ENCODE measurements at places on chromosomes 1 and 21.

- no peak for DNase-seq
Measured at GRCh38 chr1:108850929-108851328, 6.0 kb downstream of the AKNAD1 start.

DNA sequence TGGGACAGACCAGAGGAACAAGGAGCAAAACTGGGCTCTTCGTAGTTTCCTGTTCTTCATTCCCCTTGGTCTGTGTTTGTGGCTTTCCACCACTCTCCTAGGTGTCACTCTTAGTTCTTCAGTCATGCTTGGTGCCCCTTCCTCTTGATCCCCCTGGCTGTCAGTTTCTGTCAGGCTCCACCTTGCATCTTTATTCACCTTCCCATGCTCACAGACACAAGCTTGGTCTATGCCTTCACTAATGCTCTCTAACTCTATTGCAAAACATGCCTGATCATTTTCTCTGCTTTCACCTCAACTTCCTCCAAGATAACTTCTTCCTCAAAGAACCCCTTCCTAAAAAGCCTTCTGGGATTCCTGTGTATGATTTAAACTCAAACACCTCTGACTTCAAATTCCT, 122.9 kb downstream of the GLUL start:
- no peak for DNase-seq

GRCh38 chr1:206575894-206576737, 36.1 kb downstream of the EIF2D start:
- no peak for DNase-seq

GRCh38 chr1:46757247-46757955, 38.5 kb upstream of the EFCAB14 start:
- peak; percentile 27 for DNase-seq

DNA sequence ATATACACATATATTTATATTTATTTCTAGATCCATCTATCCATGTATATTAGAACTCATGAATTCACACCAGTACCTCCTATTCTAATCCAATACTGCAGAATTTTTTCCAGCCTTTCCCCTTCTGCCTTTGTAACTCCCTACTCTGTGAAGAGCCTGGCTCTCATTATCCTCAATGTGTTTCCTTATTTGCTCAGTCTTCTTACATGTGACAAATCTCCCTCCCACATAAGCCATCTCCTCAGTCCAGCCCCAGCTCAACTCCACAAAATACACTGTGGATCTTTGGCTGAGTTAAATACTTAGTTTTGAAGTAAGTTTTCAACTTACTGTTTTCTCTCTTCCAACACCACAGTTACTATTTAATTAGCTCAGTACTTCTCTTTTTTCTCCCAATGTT, 45.7 kb downstream of the ATP5PO start:
- DNase-seq, result no peak

DNA sequence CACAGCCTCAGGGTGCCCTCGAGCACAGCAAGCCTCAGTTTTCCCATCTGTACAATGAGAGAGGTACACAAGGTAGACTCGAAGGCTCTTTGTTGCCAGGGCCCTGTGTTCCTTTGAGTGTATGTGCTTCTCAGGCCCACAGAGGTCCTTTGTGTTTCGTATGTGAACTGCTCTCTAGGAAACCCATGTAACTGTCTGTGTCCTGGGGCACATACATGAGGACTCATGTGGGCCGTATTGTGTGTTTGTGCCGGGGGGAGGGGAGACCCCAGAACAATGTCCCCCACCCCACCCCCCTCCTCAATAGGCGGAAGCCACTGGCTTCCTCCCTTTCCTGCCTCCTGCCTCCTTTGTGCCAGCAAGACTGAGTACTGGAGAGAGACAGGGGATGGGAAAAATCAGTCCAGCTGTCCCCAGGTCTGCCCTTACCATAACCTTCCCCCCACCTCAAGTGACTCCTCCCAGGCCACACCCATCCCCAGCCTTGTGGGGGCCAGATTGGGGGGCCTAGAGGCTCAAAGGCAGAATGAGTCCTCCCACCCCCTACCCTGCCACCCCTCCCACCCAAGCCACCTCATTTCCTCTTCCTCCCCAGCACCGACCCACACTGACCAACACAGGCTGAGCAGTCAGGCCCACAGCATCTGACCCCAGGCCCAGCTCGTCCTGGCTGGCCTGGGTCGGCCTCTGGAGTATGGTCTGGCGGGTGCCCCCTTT, at the start of gene TIE1:
TIE1 (plus strand) TSS at position 605 of the 717 bp plus-strand sequence; CDS start at position 695, 90 bp downstream.
- DNase-seq, result no peak

Measured in retinal pigment epithelial cell (primary cell).